Left ventricle myocardium inferior (tissue), 1 donor: ENCODE measurements at places on chromosomes 3 and 15.

- no peak for DNase-seq
- H3K27me3 ChIP-seq, result no peaks in the 10 kb centered on the region
- H3K4me3 ChIP-seq, result peak overlapping the region; percentile 42
- peaks cover 44% of the 10 kb centered on the region for H3K36me3 ChIP-seq
- H3K27ac ChIP-seq, result peak overlapping the region; percentile 83
- peaks cover 41% of the 10 kb centered on the region for H3K4me1 ChIP-seq
Observed at GRCh38 chr15:62841269-62841628, 201.3 kb upstream of the TPM1 start.

- no peaks in the 10 kb centered on the region for H3K36me3 ChIP-seq
- H3K27me3 ChIP-seq, result no peaks in the 10 kb centered on the region
- H3K4me1 ChIP-seq, result peaks cover 9% of the 10 kb centered on the region
- DNase-seq, result no peak
- H3K4me3 ChIP-seq, result no peak overlapping the region
Observed at GRCh38 chr3:17359911-17360310, 382.5 kb downstream of the TBC1D5 start.

- no peaks in the 10 kb centered on the region for H3K4me1 ChIP-seq
- no peaks in the 10 kb centered on the region for H3K36me3 ChIP-seq
- H3K4me3 ChIP-seq, result no peak overlapping the region
- H3K27ac ChIP-seq, result no peak overlapping the region
- no peaks in the 10 kb centered on the region for H3K27me3 ChIP-seq
Observed at GRCh38 chr3:131091768-131092167, 65.1 kb downstream of the NEK11 start.

GRCh38 chr3:105967117-105967516 is 98.3 kb upstream of the CBLB start:
- no peak overlapping the region for H3K27ac ChIP-seq
- H3K27me3 ChIP-seq, result no peaks in the 10 kb centered on the region
- no peak for DNase-seq
- H3K36me3 ChIP-seq, result no peaks in the 10 kb centered on the region

DNA sequence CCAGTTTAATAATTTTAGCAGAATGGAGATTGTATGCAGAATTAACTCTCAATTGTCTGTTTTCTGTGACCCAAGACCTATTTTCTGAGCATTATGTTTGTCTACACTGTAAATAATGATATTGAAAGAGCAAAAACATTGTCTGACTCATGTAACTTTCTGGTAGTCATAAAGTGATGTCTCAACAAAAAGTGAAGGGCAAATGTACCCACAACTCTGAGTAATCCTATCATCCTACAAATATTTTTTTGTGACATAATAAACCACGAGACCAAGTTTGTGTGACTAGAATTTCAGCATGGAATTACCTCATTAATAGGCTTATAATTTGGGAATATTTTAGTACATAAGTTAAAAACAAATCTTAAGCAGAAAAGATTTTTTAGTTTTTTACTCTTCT is 15.4 kb upstream of the ABHD10 start:
- H3K36me3 ChIP-seq, result peaks cover 51% of the 10 kb centered on the region
- no peak overlapping the region for H3K4me3 ChIP-seq
- no peak for DNase-seq
- peak overlapping the region; percentile 5 for H3K27ac ChIP-seq

DNA sequence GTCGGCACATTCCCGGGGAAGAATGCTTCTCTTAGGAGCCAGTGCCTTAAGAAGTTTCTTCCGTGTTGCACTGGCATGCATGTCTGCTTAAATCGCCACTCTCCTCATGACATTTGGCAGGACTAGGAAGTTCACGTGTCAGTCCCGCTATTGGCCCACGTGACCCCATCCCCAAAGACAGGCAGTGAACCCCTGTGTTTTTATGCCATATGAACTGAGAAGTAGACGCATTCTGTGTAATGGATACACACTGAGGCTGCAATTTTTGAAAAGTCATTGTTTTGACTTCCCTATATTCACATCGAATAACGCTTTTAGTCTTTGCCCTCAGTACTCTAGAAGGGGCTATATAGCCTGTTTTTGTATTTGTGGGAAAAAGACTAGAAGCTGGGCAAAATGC is 125.6 kb upstream of the TBL1XR1 start:
- H3K36me3 ChIP-seq, result no peaks in the 10 kb centered on the region
- H3K27me3 ChIP-seq, result no peaks in the 10 kb centered on the region
- no peak overlapping the region for H3K27ac ChIP-seq
- no peak for DNase-seq
- no peak overlapping the region for H3K4me3 ChIP-seq
- peaks cover 14% of the 10 kb centered on the region for H3K4me1 ChIP-seq

DNA sequence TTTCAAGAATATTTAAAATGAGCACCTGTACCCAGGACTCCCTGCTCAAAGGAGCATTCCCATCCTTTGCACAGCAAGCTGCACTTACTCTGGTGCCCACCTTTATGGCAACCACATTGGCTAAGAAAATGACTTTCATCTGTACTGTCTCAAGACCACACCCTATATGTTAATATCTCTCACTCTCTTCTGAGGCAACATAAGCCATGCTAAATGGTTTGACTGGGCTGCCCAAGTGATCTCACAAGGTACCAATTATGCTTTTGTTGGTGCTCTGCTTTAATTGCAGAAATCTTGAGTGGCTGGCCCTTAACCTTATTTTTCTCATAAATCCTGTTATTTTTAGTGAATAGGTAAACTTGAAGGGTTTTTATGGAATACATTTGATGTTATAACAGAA is 17.7 kb downstream of the RYK start:
- H3K4me3 ChIP-seq, result no peak overlapping the region
- peaks cover 84% of the 10 kb centered on the region for H3K4me1 ChIP-seq
- DNase-seq, result no peak
- H3K27ac ChIP-seq, result no peak overlapping the region
- H3K27me3 ChIP-seq, result no peaks in the 10 kb centered on the region

DNA sequence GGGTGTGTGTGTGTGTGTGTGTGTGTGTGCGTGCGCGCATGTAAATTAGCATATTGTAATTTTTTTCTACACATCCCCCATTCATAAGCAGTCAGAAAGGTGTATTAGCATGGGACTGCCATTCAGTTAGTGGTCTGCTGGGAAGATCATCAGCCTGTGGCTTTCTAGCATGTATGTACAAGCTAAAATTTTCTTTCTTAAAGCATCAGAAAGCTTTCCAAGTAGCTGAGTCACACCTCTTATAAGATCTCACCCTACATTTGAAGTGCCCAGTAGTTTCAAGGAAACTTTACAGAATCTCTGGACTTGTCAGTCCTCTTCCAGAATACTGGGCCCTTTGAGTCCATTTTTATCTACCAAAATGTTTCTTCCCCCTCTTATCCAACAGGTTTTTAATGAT is 411.4 kb upstream of the TPRG1 start:
- DNase-seq, result no peak
- peaks cover 21% of the 10 kb centered on the region for H3K4me1 ChIP-seq

DNA sequence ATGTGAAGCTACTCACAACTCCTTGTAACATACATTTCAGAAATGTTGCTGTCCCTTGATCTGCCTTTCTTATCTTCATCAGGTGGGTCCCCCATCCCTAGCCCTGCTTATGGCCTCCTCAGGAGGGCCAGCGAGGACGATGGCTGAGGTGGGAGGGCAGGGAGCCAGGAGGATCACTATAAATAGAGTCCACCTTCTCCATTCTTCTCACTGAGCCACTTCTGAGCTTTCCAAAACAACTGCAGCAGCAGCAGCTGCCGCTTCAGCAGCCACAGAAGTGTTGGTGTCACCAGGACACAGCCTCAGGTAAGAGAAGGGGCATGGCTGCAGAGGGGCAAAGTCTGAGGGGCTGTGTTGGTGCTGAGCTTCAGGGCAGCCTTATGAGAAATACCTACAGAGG is 53.5 kb downstream of the ANAPC13 start:
- H3K4me1 ChIP-seq, result no peaks in the 10 kb centered on the region
- H3K4me3 ChIP-seq, result no peak overlapping the region
- H3K36me3 ChIP-seq, result no peaks in the 10 kb centered on the region
- H3K27me3 ChIP-seq, result no peaks in the 10 kb centered on the region
- no peak overlapping the region for H3K27ac ChIP-seq
- DNase-seq, result no peak

DNA sequence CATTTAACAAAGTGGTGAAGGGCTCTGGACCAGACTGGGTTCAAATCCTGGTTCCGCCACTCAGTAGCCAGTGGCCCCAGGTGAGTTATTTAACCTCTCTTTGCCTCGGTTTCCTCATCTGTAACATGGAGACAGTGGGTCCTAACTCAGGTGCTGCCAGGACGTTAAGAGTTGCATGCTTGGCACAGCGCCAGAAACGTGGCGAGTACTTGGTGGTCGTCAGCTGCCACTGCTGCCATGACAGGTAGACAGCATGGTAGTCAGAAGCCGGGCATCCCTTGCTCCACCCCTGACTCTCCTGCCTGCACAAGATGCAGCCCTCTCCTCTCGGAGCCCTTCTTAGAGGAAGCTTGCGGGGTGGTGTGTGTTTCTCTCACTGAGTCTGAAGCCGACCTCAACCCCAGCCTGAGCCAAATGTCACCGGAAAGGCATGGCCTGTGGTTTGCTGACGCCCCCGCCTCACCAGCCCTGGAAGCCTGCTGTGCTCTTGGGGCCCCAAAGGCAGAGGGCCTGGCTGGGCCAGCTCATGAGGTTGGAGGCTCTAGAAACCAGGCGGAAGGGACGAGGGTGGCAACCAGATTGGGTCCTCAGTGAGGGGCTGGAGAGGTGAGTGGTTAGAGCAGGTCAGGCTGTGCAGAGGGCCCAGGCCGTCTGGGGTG is 160.8 kb upstream of the TLE3 start:
- H3K27ac ChIP-seq, result no peak overlapping the region
- peaks cover 44% of the 10 kb centered on the region for H3K27me3 ChIP-seq
- H3K4me1 ChIP-seq, result peaks cover 22% of the 10 kb centered on the region
- H3K36me3 ChIP-seq, result no peaks in the 10 kb centered on the region
- peak; percentile 24 for DNase-seq

DNA sequence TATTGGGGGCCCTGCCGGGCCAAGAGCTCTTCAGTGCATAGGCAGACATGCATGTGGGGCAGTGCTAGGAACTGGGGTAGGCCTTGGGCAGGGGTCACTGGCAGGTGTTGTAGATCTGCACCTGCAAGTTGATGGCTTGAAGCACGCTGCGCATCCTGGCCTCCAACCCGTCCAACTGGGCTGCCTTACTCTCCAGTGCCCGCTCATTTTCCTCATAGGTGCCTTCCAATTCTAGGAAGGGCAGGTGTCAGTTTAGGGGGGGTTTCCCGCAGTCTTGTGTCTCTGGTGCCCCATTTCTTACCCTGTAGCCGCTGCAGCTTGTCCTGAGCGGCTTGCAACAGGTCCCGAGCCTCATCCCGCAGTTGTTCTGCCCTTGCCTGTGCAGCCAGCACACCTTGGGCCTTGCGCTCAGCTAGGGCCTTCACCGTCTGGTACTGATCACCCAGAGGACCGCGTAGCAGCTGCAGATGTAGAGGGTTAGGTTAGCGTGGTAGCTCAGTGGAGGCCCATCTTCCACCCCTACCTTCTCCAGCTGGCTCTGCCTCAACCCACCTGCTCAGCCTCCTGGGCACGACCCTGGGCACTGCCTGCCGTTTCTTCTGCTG is 611 bp upstream of the USP19 start:
- peaks cover 80% of the 10 kb centered on the region for H3K36me3 ChIP-seq
- H3K4me1 ChIP-seq, result peaks cover 41% of the 10 kb centered on the region
- H3K4me3 ChIP-seq, result peak overlapping the region; percentile 99
- H3K27me3 ChIP-seq, result no peaks in the 10 kb centered on the region
- DNase-seq, result no peak

- H3K4me1 ChIP-seq, result peaks cover 13% of the 10 kb centered on the region
- H3K27ac ChIP-seq, result no peak overlapping the region
- no peak for DNase-seq
- no peaks in the 10 kb centered on the region for H3K36me3 ChIP-seq
- no peak overlapping the region for H3K4me3 ChIP-seq
Observed at GRCh38 chr3:31908391-31909097, 72.5 kb downstream of the OSBPL10 start.

GRCh38 chr3:105065895-105066839 is 300.5 kb upstream of the ALCAM start:
- no peaks in the 10 kb centered on the region for H3K27me3 ChIP-seq
- DNase-seq, result no peak
- H3K4me1 ChIP-seq, result no peaks in the 10 kb centered on the region
- H3K27ac ChIP-seq, result no peak overlapping the region
- no peak overlapping the region for H3K4me3 ChIP-seq

- H3K4me3 ChIP-seq, result no peak overlapping the region
- H3K4me1 ChIP-seq, result no peaks in the 10 kb centered on the region
- H3K27me3 ChIP-seq, result no peaks in the 10 kb centered on the region
- H3K27ac ChIP-seq, result no peak overlapping the region
Observed at GRCh38 chr15:76945494-76946093, 14.0 kb downstream of the RCN2 start.

DNA sequence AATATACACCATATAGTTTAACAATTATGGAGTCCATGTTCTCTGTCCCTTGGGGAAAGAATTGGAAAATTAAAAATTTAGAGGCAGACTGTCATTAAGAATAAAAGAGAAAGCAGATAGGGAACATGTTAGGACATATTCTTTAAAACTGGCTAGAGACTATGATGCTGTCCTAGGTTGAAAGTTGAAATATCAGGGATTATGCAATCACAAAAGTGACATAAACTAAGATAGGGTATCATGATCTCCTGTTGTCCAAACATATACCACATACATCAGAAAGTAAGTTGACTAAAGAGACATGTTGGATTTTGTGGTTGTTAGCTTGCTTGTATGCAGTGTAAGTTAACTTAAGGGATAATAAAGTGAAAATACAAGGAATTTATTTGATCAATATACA is 9.9 kb upstream of the EID1 start:
- no peaks in the 10 kb centered on the region for H3K27me3 ChIP-seq
- H3K4me3 ChIP-seq, result no peak overlapping the region
- no peaks in the 10 kb centered on the region for H3K4me1 ChIP-seq
- no peaks in the 10 kb centered on the region for H3K36me3 ChIP-seq
- no peak overlapping the region for H3K27ac ChIP-seq

DNA sequence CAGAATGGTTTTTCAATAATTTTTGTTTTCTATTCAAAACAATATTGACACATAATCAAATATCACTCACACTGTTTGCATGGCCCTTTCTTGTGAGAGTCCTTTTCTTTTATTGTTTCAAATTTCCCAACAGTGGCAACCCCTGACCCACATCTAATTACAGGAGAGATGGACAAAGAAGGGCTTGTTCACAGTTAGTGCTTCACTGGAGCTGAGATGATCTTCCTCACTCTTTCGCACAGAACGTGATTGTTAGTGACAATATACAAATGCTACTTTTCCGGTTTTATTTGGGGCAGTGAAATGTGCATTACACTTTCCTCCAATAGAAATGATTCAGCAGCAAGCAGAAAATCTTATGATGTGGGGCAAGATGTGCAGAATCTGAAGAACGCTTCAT is 38.6 kb upstream of the TTC14 start:
- no peaks in the 10 kb centered on the region for H3K27me3 ChIP-seq
- H3K4me3 ChIP-seq, result no peak overlapping the region
- no peak for DNase-seq
- no peaks in the 10 kb centered on the region for H3K36me3 ChIP-seq

GRCh38 chr15:45641374-45641781 is 6.5 kb downstream of the SQOR start:
- DNase-seq, result no peak
- peaks cover 66% of the 10 kb centered on the region for H3K4me1 ChIP-seq
- no peaks in the 10 kb centered on the region for H3K27me3 ChIP-seq
- H3K4me3 ChIP-seq, result no peak overlapping the region
- no peaks in the 10 kb centered on the region for H3K36me3 ChIP-seq
